ENCODE measurements at places on chromosomes 12 and 14.

GRCh38 chr12:44875954-44876543, at the start of gene NELL2:
Gene NELL2 (minus strand): TSS chr12:44876315. CDS start chr12:44875869, 446 bp downstream.
- DNase-seq = no peak

GRCh38 chr12:132003846-132004245, 54.1 kb downstream of the EP400 start:
- no peak for DNase-seq

GRCh38 chr14:33986804-33987203, 35.9 kb upstream of the EGLN3 start:
- DNase-seq = no peak

- DNase-seq = no peak
These were observed 296.4 kb downstream of the DPF3 start for GRCh38 chr14:72597252-72598233.

DNA sequence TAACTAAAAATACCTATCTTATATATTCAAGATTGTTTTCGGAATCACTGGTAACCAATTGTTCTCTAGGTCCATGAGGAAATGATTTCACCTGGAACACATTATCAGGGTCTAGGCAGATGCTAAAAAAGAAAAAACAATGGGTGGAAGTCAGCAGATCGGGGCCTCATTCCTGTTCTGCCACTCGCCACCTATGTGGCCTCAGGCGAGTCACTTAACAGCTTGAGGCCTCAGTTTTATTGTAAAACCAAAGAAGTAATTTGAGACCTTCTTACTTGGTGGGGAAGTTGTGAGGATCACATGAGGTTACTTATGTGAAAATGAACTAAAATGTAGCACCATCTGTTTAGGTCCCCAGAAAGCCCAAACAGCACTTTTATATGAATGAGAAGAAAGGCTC, 6.2 kb upstream of the RNASE10 start:
- no peak for DNase-seq

- no peak for DNase-seq
These were observed 16.5 kb downstream of the FAM186B start for GRCh38 chr12:49588721-49589516.

DNA sequence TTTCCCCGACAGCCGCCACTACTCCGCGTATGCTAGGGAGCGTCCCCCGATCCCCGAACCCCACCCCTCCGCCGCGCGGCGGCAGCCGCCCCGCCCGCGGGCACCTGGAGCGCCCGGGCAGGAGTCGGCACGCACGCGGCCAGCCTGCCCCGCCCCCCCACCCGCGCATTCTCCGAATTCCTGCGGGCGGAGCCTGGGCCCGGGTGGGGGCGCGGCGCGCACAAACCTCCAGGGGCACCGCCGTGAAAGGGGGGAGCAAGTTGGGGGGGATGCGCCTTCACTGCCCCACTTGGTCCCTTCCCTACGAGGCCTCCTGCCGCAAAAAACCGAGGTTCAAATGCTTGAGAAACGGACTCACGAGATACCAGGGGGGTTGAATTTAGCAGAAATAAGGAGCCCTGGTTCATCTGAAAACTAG, 1.7 kb downstream of the AJUBA start:
- no peak for DNase-seq

DNA sequence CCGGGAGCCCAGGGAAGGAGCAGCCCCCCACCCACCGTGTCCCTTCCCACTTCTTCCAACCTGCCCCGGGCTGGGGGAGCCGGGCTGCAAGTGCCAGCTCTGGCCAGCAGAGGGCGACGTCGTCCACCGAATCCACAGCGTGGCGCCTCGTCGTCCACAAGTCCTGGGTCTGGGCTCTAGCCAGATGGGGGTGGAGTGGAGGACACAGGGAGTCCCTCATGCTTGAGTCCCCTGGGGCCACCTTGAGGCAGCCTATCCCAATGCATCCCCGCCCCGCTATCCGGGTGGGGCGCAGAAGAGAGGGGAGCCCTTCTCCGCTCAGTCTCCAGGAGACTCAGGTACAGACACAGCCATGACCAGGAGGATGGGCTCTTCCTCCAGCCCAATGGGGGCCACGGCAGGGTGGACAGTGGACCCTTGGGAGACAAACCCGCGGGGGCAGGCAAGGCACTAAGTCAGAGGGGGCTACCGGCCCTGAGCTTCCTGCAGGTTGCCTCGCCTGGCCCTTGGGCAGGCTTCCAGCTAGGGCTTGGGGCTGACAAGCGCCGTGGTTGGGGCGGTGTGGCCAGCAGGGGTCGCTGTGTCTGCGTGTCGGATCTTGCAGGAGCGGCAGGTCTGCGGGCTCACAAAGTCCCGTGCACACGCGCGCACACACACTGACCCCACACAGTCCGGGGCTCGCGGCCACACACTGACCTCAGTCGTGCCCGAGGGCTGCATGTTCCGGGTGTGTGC, 5.5 kb downstream of the AQP5 start:
- DNase-seq = peak; percentile 18

DNA sequence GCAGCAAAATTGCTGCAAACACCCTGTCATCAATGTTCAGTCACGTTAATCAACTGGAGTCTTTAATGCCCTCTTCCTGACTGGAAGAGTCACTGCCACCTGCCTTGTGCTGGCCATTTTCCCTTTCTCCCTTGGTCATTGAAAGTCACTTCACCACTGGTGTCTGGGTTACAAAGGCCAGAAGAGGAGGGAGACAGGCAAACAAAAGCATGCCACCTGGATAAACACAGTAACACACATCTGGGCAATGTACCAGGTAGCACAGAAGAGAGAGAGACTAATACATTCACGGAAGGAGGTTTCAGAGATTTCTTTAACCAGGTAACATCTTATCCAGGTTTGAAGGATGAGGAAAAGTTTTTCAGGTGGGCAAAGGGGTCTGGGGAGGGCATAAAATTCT, 32.7 kb downstream of the GPHB5 start:
- no peak for DNase-seq

GRCh38 chr12:123267991-123268843, 3.4 kb downstream of the CDK2AP1 start:
- DNase-seq = no peak

- no peak for DNase-seq
These were observed 97.8 kb downstream of the VRK1 start for GRCh38 chr14:96894966-96895365.

DNA sequence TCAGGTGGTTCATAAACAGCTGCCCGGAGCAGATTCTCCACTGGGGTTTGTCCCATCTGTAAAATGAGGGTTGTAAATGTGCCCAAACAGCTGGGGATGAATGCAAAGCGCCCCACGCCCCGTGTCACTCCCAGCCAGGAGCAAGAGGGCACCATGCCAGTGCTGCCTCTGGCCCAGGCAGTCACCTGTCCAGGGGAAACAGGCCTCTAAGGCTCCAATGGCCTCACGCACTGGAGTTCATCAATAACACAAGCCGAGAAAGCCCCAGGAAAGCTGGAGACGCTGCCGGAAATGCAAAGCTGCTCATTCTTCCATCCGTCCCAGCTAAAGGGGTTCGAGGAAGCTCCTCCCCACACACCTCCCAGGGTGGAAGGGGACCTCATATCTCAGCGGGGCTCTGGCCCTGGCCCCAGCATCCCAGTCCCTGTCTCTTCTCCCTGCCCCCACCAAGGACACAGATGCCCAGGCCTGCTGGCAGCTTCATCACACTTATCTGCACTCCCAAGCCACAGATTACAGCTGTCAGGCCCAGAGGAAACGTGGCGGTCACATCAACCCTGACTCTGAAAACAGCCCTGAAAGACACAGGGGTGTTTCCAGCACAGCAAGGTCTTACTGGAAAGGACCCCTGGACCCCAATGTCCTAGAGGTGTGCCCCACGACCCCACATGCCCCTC, 21.5 kb downstream of the SCARB1 start:
- DNase-seq = no peak

- DNase-seq = no peak
These were observed 159.1 kb downstream of the ADGRD1 start for GRCh38 chr12:131112700-131113290.

GRCh38 chr12:95143621-95144205, 70.3 kb upstream of the NR2C1 start:
- no peak for DNase-seq

- DNase-seq = no peak
These were observed 38.6 kb upstream of the ATF1 start for GRCh38 chr12:50725011-50725942.

DNA sequence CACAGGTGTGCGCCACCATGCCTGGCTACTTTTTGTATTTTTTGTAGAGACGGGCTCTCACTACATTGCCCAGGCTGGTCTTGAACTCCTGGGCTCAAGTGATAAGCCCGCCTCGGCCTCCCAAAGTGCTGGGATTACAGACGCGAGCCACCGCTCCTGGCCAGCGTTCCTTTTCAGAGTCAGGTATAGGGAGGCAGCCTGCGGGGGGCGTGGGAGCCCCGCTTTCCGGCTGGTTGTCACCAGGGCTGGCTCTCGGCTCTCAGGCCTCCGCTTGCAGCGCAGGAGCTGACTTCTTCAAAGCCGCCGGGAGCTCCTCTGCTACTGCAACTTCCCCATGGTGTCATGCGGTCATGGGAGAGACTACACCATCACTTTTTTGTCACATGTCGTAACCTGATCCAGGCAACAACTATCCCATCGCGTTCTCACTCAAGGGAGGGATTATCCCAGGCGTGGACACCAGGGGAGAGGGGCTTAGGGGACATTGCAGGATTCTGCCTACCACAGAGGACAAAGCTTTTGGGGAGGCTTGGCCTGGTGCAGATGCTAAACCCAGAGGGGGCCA, 129.4 kb downstream of the SCARB1 start:
- no peak for DNase-seq

GRCh38 chr12:52498946-52499345, 5.9 kb upstream of the KRT6A start:
- DNase-seq = no peak

DNA sequence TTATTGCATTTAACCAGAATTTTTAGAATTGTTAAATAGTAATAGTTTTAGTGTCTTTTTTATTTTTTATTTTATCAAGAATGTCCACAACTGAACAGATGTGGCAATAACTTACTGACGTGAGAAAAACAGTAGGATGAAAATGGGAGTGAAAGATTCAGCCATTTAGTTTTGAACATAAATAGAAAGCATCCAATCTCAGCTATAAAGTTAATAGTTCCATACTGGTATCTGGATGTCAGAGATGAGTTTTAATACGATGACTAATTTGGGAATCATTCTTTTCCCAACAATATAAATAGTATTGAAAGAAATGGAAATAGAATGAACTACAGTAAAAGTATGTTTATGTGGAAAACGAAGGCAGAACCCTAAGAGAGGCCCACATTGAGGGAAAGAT, 159.4 kb downstream of the EPS8 start:
- DNase-seq = no peak

GRCh38 chr12:124917841-124918621, 3.6 kb upstream of the UBC start:
- DNase-seq = no peak

GRCh38 chr14:67768219-67768618, 48.2 kb downstream of the ZFYVE26 start:
- no peak for DNase-seq

- DNase-seq = no peak
These were observed 87.1 kb downstream of the PAX9 start for GRCh38 chr14:36748610-36749213.

GRCh38 chr12:116442946-116443345, 116.2 kb upstream of the MAP1LC3B2 start:
- DNase-seq = no peak

DNA sequence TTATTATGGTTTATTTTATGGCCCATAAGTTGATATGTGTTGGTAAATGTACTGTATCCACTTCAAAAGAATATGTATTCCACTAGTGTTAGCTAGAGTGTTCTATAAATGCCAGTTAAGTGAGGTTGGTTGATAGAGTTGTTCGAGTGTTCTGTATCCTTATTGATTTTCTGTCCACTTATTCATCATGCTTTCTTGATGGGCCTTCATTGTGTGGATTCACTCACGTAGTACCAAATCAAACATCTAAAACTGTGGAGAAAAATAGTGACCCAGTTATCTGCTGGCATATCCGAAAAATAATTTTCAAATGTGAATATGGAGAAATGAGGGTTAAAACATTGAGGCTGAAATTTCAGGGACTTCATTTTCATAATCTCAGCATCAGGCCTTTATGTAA, 230.4 kb downstream of the TRHDE start:
- DNase-seq = no peak

DNA sequence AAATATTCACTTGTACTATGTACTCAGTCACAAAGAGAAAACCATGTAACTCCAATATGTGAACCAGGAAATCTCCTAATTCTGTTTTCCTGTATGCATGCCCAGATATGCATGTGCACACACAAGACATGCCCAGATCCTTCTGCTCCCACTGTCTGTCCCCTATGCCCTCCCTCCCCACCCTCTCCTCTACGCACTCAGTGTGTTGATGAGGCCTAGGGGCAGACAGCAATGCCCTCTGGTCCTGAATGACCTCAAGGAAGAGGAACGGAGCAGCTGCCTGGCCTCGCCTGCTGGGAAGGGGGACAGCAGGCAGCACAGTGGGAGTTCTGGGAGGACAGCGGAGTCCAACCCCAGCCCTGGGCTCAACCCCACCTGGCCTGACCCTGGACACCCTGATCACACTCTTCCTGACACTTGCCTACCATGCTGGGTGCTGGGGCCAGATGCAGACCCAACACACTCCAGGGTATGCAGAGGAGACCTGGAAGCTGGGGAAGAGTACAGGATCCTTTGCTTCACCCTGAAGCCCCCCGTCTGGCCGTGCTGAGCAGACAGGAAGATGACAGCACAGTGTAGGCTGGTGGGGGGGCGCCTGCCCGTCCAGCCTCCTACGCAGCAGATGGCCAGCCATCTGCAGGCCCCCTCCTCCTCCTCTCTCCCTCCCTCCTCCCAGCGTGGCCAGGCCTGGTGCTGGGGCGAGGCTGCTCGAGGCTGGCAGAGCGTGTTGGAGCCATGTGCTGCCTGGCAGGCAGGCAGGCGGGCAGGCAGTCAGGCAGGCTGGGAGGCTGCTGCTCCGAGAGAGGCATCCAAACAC, 106.6 kb upstream of the NCOR2 start:
- DNase-seq = no peak

GRCh38 chr12:13100605-13100881, 2.9 kb downstream of the GSG1 start:
- no peak for DNase-seq

- DNase-seq = no peak
These were observed 10.9 kb downstream of the EVL start for GRCh38 chr14:100076133-100076532.

DNA sequence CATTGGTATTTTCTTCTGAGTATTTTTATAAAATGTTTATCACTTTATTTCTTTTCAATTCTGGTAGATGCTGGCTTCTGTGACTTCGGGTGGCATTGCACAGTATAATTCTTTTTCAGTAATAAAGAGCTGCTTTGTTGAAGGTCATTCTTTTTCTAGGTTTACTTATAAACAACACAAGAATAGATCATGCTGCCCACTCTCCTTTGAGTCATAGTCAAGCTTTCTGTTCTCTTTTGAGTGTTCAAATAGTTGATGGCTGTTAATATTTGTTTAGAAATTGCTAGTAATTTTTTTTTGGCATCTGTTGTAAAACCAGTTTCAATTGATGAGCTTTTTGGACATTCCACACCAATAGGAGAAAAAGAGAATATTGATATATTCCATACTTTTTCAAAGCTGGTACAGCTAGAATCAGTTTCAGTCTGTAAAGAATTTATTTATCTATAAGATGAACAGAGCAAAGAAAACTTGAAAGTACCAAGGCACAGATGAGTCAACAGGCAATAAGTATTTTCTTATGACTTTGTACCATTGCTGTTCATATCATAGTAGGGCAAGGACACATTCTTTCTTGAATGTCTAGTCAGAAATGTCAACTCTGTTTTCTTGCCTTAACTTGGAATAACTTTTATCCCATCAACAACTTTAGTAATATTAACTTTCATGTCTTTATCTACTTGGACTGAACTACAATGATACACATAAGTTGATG, 513.0 kb upstream of the SEL1L start:
- DNase-seq = no peak
